Kidney tubule cell (primary cell): ENCODE measurements at places on chromosomes 6 and 20.

GRCh38 chr20:4702562-4703280 is 19.0 kb upstream of the PRND start:
- no peak for DNase-seq

DNA sequence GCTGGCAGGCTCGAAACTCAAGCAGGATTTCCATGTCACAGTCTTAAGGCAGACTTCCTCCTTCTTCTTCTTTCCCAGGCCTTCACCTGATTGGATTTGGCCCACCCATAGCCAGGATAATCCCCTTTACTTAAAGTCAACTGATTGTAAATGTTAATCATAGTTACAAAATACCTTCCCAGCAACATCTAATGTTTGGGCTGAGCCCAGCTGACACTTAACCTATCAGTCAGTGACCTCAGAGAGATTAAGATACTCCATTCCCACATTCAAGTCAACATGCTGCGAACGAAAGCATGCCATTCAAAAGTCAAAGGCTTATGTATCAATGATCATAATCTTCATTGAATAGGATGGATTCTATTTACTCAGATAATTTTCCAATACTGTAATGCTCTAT is 16.0 kb downstream of the MAP7 start:
- DNase-seq: no peak

DNA sequence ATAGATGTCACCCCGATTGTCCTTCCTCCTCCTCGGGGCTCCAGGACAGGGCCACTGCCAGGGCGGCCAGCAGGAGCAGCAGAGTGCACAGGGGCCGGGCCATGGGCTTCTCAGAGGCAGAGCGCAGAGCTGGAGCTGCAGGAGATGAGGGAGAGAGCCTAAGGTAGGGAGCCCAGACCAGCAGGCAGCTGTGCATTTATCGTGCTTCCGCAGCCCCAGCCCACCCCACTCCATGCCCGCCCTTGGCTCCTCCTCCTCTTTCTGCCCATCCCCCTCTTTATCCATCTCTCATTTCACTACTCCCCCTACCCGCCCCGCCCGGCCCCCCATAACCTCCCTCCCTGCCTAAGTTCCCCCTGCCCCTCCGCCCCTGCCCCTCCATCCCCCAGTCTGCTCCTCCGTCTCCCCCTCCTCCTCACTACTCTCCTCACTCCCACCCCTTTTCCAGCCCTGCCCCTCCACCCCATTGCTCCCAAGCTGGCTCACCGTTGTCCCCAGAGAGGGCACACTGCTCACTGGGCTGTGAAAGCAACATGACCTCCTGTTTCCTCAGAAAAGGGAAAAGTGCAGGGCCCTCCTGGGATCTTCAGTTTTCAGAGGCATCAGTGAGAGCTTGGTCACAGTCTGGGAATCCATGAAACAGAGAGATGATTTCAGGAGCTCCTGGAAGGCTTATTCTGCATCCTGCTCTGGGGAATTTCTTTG is 25.5 kb upstream of the CST1 start:
- DNase-seq: peak; percentile 23

DNA sequence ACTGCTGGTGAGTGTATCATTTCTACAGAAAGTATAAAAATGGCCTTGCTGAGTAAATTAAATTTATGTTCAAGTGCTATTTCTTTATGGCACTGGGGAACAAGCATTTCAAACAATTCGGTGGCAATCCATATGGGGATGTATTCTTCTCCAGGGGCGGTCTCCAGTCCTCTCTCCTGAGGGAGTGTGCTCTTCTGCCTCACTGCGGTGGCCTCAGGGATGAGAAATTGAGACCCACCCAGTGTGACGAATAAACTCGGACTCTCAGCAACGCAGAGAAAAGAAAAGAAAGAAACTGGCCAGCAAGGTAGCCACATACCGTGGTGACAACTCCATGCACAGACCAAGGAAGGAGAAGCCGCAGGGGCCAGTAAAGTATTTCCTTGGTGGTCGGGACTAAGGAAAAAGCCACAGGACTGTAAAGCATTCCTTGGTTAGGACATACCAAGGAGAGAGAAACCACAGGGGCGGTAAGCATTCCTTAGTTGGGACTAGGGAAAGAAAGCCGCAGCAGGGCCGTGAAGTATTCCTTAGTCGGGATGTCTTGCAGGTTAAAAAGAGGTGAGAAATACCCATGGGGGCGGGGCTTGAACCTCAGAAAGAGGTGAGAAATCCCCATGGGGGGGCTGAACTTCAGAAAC is 13.6 kb upstream of the GOPC start:
- DNase-seq: peak; percentile 55

DNA sequence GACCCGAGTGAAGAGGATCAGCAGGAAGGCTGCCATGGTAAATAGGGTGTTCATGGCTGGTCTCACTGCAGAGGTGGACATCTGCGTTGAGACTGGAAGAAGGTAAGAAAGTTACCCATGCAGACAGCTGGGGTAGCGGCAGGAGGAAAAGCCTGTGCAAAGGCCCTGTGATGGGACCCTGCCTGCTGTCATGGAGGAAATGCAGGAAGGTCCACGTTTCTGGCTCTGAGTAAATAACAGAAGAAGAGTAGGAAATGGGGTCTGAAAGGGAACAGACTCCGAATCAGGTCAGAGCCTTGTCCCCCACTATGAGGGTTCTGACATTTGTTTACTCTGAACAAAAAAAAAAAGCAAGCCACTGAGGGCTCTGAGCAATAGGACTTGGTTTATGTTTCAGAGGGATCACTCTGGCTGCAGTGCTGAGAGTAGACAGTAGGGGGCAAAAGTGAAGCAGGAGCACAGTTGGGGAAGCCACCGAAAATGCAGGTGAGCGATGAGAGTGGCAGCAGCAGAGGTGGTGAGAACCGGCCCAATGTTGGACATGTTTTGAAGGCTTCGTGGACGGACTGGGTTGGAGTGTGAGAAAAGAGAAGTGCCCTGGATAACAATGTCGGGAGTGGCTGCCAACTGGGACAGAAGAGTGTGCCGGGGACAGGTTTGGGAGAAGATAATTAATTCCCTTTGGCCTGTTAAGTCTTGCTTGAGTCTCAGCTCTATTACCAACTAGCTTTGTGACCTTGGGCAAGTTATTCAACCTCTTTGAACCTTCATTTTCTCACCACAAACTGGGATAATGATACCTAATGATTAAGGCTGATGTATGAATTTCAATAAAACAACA is 57.9 kb upstream of the MAP7 start:
- peak; percentile 81 for DNase-seq

DNA sequence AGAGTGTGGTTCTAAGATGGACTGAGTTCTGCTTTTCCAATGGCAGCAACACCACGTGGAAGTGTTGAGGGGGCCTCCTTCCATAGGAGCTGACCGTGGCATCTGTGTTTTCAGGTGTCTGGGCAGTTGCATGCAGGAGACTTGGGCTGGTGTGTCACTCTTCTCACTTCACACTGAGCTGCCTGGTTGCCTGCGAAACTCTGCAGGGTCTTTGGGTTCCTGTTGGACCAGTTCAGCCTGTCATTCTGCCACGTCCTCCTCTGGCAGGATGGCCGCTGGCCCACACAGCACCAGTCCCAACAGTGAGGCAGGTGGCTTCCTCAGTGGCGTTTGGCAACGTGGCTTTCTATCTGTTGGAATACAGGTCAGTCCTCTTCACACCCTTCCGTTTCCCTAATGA is 16.1 kb upstream of the UNC93A start:
- no peak for DNase-seq

- DNase-seq: no peak
Observed at GRCh38 chr6:149317644-149318571, at the start of gene TAB2. Gene TAB2 (plus strand): TSS chr6:149317712. CDS start chr6:149369998, 52,286 bp downstream.

DNA sequence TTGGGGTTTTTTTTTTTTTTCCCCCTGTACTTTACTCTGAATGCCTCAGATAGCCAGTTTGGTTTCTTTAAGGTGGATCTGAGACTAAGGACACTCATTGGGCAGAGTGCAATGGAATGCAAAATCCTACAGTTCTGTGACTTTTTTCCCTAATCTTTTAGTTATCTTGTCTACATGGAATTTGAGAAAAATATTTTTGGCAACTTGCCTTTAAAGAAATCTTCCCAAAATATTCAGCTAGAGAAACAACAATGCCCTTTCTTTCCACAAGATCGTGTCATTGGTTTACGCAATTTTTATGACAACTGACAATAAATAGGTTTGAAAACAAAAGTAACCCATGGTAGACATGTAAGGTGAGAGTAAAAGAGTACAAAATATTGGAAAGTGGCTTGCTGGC is 171.7 kb upstream of the LAMP5 start:
- no peak for DNase-seq

- no peak for DNase-seq
Observed at GRCh38 chr6:125679128-125679527, 70.3 kb upstream of the HEY2 start.

- DNase-seq: no peak
Observed at GRCh38 chr20:59398537-59399205, 98.3 kb downstream of the EDN3 start.

GRCh38 chr6:40171343-40171742 is 237.1 kb upstream of the MOCS1 start:
- peak; percentile 48 for DNase-seq

DNA sequence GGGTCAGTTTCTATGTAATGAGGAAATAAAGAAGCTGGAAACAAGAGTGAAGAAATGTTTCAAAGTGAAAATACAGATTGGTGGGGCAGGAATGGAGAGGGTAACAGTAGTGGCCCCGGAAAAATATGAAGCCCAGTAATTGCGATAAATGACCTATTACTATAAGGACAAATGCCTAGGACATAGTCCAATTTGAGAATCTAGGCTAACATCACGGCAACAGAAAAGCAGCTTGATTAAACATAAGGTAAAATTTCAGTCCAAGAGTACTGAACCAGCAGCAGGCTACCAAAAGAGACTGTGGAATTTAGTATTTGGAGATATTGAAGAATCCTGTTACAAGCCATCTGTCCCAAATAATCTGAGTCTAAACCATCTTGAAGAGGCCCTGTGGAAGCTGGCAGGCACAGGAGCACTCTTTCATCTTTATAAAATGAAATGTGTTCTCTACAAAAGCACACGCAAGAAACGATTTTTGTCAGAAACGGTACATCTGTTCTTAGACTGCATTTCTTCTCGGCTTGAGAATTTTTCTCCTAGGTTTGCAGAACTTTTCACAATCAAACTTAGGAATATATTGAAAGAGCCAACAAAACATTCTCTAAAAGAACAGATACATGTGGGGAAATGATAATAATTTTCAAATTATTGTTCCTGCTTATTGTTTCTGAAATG is 49.3 kb downstream of the ELOVL5 start:
- no peak for DNase-seq

GRCh38 chr20:17638835-17639407 is 43.1 kb downstream of the RRBP1 start:
- no peak for DNase-seq

- peak; percentile 83 for DNase-seq
Observed at GRCh38 chr6:107862383-107862782, 38.3 kb upstream of the SCML4 start.

GRCh38 chr20:52217689-52218395 is 26.3 kb upstream of the ZFP64 start:
- DNase-seq: no peak

DNA sequence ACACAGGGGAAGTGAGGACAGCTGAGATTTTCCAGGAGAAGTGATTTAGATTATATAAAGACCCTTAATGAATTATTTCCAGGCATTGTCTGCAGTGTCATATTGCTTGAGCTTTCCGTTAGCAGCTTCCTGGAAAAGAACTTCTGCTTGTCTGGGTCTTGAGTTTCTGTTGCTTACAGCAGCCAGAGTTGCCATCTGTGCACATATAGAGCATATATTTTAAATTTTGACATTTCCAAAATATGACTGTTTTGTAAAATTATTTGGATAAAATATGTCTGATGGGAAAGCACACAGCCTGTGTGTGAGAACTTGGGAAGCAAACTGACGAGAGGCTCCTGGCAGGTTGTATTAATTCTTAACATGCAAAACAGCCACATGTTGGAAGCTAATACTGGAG is 21.0 kb upstream of the NKX2-2 start:
- DNase-seq: no peak

- DNase-seq: peak; percentile 70
Observed at GRCh38 chr6:33080127-33081089, 4.6 kb downstream of the HLA-DPB1 start.

- no peak for DNase-seq
Observed at GRCh38 chr6:44222486-44223318, 693 bp upstream of the SLC29A1 start.

DNA sequence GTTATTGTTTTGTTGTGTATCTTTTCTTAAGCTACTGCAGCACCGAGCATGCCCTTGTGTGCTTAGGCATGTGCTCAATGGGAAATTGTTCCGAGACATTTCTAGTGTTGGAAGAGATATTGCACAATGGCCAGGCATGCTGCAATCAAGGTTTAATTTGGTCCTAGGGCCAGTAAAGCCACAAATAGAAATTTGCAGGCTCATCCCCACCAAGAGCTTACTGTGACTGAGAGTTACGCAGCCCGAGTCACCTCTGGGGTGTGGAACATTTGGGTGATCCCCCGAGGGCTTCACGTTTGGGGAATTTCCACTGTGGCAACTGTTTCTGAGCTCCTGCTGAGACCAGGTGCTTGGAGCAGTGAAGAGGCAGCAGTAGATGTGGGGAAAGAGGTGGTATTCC is 65.8 kb downstream of the ADTRP start:
- DNase-seq: no peak

DNA sequence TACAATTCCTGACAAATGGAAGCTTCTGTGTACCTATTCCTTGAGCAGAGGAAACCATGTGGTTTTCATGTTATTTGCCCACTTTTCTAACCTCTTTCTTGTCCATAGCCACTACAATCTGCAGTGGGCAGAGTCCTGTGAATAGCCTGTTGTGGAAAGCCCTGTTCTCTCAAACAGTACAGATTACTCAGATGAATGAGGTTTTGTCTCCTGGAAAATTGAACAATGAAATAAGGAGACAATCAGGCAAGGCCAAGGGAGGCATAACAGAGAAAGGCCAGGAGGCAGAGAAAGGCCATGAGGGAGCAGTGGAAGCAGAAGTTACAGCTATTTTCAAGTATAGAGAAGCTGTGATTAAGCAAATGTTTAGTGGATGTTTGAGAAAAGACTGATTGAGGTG is 189.3 kb downstream of the GRIK2 start:
- DNase-seq: no peak

DNA sequence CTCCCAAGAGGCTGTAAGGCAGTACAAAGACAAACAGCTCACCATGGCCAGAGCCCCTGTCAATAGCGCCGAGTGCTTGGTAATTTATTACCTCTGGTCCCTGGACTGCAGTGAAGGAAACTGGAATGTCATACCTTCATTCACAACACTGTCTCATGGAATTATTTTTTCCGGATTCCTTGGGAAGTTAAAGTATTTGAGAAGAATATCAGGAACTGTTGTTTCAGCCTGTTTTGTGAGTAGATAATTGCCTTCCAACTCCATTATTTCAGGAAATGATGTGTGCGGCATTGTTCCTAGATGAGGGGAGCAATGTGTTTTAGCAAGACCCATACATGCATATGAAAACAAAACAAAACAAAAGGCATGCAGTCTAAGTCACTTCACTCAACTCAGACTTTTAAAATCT is 64.0 kb downstream of the BLOC1S5 start:
- DNase-seq: no peak

GRCh38 chr20:2252419-2252997 is 43.3 kb upstream of the TGM3 start:
- DNase-seq: no peak
